ENCODE measurements at places on chromosomes 3 and 15.
A peak's percentile ranks its signal among the peaks of the same experiment; 100 is the strongest.

DNA sequence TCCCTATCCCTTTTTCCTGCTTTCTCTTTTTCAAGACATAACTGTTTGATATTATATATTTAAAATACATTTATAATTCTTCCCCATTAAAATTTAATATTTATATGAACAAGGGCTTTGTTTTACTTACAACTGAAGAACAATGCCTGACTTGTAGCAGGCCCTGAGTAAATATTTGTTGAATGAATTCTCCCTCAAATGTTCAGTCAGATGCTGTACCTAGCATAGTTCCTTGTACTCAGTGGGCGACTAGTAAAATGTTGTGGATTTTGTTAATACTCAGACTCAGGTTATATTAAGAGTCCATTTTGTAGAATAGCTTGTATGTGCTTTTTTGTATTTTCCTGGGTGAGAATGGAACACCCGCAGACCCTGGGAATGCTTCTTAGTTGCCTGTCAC, 69.1 kb downstream of the SEC22A start:
- DNase-seq: no peak

DNA sequence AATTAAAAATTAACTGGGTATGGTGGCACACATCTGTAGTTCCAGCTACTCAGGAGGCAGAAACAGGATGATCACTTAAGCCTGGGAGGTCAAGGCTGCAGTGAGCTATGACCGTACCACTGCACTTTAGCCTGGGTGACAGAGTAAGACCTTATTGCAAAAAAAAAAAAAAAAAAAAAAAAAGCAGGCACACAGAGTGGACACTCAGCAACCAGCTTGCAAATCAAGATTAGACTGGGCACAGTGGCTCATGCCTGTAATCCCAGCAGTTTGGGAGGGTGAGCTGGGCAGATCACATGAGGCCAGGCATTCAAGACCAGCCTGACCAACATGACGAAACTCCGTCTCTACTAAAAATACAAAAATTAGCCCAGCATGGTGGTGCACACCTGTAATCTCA, 5.4 kb downstream of the CLN6 start:
- DNase-seq: no peak

GRCh38 chr3:171127611-171128010, 101.1 kb upstream of the SLC2A2 start:
- no peak for DNase-seq

DNA sequence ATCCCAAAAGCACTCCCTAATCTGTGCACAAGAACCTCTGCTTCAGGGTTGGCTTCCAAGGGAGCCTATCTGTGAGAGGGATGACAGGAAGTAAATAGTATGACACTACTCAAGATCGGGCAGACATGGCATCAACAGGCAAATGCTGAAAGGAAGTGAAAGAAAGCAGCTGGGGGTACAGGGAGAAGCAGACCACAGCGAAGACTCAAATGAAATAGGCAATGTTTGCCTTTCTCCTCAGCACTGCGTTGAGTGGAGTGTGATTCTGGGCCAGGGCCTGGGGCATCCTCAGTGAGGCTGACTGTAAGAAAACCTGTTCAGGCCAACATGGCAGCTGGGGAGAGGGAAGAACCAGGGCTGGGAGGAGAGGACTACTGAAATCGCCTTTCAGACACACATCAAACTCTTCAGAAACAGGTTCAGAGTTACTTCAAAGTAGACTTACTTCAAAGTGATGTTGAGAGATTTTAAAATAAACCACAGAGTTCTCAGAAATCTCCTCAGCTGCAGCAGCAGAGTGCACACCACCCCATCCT, 96.6 kb downstream of the SLC9A9 start:
- DNase-seq: no peak

DNA sequence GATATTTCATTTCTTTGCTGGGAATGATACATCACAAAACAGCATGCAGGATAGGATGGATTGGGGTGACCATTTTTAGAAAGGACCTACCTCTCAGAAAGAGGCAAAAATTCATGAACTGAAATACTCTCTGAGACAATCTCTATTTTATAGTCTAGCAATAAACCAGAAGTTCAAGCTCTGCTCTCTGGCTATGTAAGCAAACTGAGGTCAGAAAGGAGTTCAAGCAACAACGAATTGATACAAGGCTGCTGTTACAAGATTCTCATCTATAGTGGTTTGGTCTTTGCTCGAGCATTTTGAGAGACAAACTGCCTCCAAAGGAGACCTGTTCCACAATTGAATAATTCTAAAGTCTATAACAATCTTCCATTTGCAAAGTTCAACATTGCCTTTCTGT, 84.7 kb upstream of the GOLGA8J start:
- no peak for DNase-seq

GRCh38 chr15:44662478-44663409, 718 bp downstream of the SPG11 start:
- DNase-seq: peak; percentile 28

GRCh38 chr3:41768363-41768762, 193.5 kb downstream of the ULK4 start:
- no peak for DNase-seq
